Hepatocyte (in vitro differentiated cells): ENCODE measurements at places on chromosomes 4 and X.
A peak's percentile ranks its signal among the peaks of the same experiment; 100 is the strongest.

GRCh38 chr4:81946996-81947395 lies 426.8 kb downstream of the HNRNPD start:
- no peak for DNase-seq

GRCh38 chr4:124070688-124071484 lies 641.6 kb downstream of the ANKRD50 start:
- no peak for DNase-seq

DNA sequence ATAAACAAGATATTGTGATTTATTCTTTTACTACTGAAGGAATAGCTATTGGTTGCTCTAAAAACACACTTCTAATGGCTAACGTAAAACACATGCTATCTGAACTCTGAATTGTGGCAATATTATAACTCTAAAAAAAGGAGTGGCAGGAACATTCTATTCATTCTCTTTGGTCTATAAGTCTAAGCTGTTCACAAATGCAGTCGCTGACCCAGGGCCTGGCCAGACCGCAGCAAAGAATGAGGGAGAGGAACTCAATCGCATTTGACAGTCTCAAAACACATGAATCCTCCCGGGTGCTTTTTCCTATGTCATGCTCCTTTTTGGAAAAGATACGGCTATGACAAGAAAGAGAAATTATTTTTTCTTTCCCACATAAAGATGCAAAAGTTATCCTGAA lies 651.6 kb upstream of the PITX2 start:
- no peak for DNase-seq

- no peak for DNase-seq
These were observed 49.6 kb downstream of the CHRDL1 start for GRCh38 chrX:110746014-110746413.

DNA sequence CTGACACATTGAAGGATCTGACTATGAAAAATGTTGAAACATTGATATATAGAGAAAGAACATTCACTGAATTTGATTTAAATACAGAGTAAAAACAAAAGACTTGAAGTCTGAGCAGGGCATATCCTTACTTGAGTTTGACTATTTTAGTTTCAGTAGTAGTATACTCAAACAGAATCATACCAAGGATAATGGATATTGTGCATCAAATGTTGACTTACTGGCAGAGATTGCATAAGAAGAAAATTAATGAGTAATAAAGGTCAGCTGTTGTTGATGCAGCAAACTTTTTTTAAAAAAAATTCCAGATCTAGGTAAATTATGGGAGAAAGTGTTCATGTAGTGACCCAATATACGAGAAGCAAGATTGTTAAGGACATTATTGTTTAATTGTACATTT lies 94.5 kb upstream of the APOOL start:
- DNase-seq, result no peak

GRCh38 chr4:107196312-107196711 lies 160.2 kb upstream of the DKK2 start:
- DNase-seq, result no peak

DNA sequence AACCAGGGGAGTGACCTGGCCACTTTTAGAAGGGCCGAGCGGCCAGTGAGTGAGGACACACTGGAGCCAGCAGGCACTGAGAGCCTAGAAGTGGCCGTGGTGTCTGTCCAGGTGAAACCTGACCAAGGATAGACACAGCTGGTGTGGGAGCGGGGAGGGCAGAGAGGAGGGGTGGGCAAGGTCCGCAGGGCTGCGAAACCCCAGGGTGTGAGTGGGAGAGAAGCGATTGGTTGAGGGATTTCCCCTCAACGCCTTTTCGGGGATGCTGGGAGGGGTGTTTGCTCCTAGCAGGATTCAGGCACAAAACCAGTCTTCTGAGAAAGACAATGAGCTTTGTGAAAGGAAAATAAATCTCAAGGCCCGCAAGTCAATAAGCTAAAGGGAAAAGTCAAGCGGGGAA lies 33.2 kb upstream of the ARSD start:
- peak; percentile 37 for DNase-seq

DNA sequence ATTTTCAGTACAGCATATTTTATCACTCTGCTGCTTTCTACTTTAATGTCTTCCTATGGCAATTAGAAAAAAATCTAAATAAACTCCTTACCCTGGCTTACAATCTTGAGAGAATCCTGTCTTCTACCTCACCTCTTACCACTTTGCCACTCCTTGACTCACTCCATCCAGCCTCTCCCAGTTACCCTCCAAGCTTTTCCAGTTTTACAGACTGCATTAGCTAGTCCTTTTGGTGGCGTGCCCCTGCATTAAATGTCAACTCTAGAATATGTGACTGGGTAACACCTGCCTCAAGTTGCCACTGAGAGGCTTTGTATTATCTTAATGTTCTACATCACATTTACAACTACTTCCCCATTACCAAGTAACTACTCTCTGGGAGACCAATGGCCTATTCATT lies 7.5 kb upstream of the CDKL2 start:
- DNase-seq, result no peak

GRCh38 chr4:185837415-185838103 lies 25.6 kb upstream of the SORBS2 start:
- DNase-seq, result no peak

DNA sequence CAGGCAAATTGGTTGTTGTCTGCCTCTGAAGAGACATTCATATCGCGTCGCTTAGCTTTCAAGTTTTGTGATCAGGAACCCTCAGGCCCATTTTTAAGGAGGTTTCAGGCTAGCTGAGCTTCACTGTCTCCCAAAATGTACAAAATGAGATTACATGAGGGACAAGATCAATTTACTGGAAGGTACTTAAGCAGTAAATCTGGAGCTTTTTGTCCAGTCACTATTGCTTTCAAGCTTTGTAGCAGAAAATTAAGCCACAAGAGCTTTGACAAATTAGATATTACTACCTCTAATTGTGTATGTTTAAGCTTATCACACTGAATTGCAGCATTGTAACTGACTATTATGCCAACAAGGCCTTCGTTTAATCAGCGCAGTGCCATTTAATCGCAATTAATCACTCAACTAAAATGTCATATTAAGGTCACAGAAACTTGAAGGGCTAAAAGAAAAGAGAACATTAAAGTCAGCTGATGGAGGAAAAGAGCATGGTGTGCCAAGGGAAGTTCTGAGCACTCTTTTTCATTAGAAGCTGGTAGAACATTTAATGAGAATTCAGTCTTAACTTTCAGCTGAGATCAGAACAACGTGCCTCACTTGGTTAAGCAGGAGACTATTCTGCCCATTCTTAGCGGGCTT lies 353.0 kb downstream of the FBXO8 start:
- no peak for DNase-seq

GRCh38 chr4:151930372-151930771 lies 169.6 kb upstream of the GATB start:
- no peak for DNase-seq

- no peak for DNase-seq
These were observed 6.9 kb downstream of the SLC39A8 start for GRCh38 chr4:102338405-102338804.

GRCh38 chr4:127149086-127149485 lies 483.7 kb upstream of the INTU start:
- DNase-seq, result no peak

GRCh38 chr4:52408032-52408431 lies 251.1 kb downstream of the USP46 start:
- no peak for DNase-seq

DNA sequence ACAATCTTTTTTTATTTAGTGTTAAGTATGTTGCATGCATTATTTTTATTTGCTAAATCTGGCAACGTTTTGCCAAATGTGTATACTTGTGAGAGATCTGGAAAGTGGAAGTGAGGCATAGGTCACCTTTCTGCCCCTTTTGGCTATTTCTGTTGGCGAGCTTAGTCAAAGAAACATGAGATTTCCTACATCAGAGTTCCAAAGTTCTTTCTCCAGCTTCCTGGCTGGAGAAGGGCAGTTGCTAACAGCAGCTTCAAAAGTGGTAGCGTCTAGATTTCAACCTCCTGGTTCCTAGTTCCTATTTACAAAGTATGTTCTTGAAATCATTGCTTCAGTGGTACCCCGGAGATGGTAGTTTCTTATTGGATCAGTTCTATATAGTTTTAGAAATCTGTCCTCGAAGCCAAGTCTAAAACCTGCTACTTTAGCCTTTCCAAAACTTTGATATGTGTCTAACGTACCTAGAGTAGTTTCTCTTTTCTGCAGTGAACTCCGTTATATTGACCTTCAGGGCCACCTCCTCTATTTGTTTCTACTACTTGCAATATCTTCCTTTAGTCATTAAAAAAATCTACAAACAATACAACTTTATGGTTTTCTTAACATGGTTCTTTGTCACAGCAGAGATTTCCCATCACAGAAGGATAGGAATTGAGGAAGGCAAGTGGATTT lies 455.8 kb upstream of the FTHL17 start:
- no peak for DNase-seq

DNA sequence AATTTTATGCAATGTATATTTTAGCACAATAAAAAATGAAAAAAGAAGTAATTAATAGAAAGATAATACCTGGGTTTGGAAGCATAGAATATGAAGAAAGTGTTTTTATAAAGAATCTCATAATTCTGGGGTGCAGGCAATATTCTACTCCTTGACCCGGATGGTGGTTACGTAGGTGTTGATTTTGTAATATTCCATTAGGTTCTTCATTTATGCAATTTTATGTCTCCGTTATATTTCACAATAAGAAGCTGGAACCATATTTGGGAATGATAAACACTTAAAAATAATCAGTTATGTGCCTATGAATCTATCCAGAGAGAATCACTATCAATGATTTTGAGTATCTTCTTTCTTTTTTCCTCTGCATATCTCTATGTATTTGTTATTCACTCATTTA lies 38.5 kb downstream of the CHRNA9 start:
- DNase-seq, result no peak

GRCh38 chrX:46588263-46588662 lies 14.7 kb downstream of the CHST7 start:
- no peak for DNase-seq

DNA sequence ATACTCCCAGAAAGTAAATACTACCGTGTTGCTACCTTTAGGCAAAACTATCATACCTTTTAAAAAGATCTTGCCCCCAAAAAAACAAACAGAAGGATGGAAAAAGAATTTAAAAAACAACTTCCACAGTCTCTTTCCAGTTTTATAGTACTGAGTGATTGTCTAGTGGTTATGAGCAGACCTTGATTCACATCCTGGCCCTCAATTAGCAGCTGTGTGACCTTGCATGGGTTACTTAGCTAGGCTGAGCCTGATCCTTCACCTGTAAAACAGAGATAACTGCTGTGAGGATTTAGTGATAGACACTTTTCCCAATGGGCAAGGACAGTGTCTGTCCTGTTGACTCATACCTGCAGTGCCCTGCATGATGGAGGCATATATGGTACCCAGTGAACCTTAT lies 49.0 kb downstream of the SMAD1 start:
- DNase-seq, result no peak

- DNase-seq, result peak; percentile 24
These were observed 45.1 kb upstream of the LAMP2 start for GRCh38 chrX:120514236-120514635.

GRCh38 chrX:74448669-74449068 lies 27.4 kb downstream of the SLC16A2 start:
- no peak for DNase-seq

DNA sequence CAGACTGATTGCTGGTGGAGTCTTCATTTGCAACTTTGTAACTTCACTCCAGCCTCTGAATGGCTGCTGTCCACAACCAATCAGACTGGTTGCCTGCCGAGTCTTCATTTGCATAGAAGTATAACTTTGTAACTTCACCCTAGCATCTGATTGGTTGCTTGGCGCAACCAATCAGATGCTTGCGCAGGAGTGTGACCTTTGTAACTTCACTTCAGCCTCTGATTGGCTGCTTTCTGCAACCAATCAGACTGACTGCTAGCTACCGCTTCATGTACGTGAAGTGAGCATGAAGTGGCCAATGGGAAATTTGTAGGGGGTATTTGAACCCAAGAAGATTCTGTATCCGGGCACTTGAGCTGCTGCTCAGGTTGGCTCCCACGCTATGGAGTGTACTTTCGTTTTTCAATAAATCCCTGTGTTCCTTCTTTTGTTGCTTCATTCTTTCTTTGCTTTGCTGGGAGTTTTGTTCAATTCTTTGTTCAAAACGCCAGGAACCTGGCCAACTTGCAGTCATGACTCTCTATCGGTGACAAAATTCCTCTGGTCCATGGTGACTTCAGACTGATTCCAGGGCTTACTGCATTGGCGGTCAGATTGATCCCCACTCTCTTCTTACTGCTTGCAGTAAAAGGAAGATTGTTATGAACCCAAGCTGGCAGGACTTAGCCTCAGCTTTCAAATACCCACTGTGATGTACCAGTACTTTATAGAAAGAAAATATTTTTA lies 46.4 kb upstream of the FGG start:
- DNase-seq, result no peak

GRCh38 chr4:70619288-70619687 lies 9.3 kb upstream of the ENAM start:
- DNase-seq, result no peak

- no peak for DNase-seq
These were observed 141.4 kb downstream of the KLHL8 start for GRCh38 chr4:87078987-87079486.

DNA sequence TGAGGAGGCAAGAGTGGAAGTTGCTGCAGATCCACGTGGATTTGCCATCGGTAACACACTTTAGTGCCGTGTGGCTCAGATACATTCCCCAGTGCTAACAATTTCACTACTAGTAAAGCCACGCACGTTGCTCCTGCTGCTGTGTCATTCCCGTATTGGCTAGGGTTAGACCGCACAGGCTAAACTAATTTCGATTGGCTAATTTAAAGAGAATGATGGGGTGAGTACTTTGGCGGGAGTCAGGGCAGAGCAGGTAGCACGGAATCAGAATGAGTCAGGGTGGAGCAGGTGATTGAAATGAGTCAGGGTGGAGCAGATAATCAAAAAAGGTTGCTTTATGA lies 1337.5 kb downstream of the FSTL5 start:
- DNase-seq, result no peak

DNA sequence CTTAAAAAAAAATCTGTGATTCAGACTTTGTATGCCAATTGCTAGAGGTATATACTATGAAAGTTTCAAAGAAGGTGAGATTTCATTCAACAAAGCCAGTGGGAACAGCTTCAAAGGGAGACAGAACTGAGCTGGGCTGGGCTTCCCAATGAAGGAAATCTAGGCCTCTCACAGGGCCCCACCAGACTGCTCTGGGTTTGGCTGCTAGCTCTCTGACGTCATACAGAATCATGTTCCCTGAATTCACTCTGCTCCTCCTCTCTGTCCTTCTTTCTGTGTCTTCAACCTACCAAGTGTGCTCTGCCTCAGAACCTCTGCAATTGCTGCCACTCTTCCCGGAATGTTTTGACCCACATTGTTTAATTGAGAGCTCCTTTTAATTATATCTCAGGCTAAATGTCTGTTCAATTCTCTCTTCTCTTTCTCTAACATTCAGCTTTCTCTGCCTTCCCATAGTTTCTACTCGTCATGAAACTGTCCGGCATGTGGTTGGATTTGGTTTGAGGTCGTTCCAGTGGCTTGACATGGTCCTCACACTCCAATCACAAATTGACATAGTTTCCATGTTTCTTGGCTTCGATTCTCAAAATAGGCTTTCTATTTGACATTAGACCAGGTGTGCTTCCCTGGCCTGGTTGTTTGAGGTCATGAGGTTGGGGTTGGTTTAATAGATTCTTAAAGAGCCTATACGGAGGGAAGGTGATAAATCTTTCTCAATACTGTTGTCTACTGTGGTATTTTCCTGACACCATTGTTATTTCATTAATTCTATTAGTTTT lies 282.1 kb upstream of the EMCN start:
- DNase-seq, result no peak
